IPS DF 19.7 (cell line): ENCODE measurements at places on chromosomes 1 and 21.
A peak's percentile ranks its signal among the peaks of the same experiment; 100 is the strongest.

GRCh38 chr1:226064816-226065248 lies 2.3 kb downstream of the H3-3A start:
- no peak for DNase-seq

DNA sequence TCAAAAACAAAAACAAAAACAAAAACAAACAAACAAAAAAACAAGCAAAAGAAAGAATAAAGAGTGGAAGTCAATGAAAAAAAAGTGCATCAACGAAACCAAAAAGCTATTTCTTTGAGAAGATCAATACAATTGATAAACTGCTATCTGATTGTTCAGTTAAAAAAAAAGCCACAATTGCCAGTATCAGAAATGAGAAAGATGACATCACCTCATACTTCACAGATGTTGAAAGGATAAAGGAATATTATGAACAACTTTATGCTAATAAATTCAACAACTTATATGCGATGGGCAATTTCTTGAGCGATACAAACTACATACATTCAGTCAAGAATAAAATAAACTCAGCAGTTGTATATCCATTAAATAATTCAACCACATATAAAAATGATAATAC lies 2.2 kb upstream of the LRRC3 start:
- no peak for DNase-seq

DNA sequence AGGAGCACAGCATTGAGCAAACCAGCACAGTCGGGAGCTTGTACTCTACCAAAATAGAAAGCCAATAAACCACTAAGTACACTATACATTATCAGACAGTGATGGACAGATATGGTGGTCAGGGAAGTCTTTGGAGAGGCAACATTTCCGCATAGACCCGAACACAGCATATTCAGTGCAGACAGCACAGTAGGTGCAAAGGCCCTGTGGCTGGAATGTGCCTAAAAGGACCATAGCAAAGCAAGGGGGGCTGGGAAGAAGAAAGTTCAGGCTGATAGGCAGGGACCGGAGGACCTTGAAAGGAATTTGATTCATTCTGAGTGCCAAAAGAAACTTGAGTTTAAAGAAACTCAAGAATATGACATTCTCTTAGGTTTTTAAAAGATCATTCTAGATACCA lies 92.0 kb upstream of the GALNT2 start:
- DNase-seq, result no peak

- DNase-seq, result peak; percentile 12
Measured at GRCh38 chr21:30014886-30015285, 75.1 kb upstream of the GRIK1 start.
